Naive B cell (primary cell): ENCODE measurements at places on chromosomes 1 and 21.

GRCh38 chr1:27658951-27659496 is 13.0 kb downstream of the IFI6 start:
- peak; percentile 52 for DNase-seq

DNA sequence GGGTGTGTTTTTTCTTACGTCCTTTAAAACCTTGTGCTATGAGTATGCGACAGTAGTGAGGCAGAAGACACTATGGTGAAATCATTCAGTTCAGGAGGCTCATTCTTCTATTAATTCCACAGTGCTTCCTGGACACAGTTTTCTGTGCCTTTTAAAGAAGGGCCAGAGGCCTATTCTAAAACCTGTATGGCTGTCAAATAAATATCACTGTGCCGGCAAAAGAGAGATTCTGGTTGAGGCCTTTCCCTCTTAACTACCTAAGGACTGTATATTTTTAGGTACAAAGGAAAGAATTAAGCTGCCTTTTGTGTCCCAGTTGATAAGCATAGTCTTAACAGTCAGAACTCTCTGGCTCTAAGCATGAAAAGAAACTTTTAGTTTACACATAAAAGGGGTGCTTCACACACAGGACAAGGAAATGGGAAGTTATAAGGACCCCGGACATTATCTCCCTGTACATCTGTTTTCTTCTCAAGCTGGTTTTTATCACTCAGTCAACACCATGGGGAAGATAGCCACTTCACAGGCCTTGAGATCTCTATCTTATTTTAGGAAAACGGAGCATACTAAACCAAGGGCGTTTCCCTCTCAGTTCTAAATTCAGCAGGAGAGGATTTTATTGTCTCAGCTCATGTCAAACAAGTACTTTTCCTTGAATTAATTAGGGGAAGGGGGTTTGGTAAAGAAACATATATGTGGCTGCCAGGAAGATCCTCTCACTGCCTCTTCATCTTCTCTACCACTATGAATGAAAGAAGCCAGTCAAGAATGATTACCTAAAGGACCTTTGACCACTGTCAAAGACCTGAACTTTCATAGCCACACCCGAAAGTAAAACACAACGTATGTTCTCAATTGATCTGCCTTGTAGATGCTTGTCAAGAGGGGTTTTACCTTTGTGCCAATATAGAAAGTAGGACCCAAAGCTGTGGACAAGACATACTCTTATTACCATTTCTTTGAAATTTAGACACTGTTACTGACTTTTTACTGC is 71.4 kb upstream of the HSPA13 start:
- no peak for DNase-seq

GRCh38 chr1:10973552-10973951 is 38.9 kb upstream of the TARDBP start:
- DNase-seq = no peak

DNA sequence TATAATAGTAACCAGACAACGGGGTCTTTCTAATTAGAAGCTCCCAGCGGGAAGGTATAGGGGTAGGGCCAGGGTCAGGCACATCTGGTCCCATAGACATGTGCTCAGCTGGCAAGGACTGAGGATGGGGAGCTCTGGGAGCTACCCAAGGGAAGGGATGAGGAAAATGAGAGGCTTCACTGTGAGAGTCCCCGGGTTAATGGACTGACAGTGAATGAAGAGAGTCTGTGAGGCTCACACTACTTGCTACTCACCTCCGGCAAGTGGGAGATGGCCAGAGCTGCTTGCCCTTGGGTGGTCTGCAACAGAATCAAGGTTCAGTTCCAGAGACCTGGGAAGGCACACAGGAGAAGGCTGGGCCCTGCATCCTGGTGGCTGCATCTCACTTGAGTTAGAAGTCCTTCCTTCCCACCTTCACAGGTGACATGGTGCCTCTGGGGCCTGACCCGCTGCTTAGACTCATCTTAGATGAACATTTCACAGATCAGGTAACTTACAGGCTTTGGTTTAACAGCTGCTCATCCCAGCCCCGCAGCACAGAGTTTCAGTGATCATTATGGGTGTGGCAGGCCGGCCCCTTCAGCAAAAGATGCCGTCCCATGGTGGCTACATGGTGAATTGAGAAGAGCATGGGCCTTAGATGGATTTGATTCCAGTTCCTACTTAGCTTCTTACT is 31.7 kb downstream of the EIF2D start:
- DNase-seq = no peak

DNA sequence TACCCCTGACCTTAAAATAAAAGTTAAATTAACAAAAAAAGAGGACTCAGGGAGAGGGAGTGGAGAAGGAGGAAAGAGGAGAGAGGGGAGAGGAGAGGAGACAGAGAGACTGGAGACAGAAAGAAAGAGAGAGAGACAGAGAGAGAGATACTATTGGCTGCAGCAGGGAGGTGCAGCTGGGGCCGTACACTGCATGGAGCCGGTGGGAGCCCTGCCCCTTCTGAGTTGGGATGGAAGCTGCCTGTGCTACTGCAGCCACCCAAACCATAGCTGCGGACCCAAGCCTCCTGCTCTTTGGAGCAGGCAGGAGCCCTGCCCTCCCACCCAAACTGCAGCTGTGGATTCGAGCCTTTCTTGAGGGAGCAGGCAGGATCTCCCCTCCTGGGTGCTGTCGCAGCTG is 32.7 kb upstream of the HP1BP3 start:
- DNase-seq = no peak

- no peak for DNase-seq
Observed at GRCh38 chr1:175749075-175749474, 5.7 kb upstream of the TNR start.

DNA sequence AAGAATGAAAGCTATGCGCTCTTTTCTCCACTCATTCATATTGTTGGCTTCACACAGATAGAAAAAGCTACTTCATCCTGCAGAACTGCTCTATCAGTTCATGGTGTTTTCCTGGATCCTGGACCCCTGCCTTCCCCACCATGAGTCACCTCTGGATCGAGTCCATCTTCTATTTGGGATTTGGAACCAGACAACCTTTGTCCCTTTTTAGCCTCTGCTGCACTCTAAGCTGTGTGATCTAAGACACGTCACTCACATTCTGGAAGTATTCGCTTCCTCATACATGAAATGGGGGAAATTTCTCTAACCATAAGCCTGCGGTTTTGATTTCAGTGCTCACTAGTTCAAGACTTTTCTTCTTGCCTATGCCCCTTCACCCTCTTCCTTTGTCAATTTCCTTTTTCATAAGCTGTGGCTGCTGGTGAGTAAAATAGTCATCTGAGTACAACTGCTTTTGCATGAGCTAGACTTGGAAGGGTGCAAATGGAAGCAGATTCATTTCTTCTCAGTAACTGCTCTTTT is 14.1 kb upstream of the DEGS1 start:
- peak; percentile 74 for DNase-seq

DNA sequence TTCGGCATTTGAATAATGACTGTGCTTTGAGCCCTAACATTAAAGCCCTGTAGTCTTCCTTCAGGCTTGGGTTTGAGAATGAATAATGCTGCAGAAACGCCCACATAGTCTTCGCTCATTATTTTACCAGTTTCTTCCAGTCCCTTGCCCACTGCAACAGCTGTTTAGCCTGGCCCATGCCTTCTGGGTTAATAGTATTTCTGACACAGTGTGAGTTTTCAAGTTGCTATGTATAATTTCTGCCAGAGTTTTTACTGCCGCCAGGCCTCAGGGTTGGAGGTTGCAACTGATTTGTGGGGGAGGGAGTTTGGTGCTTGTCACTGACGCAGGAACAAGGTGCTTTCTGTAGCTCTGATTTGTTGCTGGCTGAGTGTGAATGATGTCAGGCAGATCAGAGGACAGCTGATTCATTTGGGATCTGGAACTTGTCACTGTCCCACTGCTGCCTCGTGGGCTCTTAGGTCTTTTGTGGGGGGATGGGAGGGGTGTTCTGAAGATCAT is 109.8 kb downstream of the MAST2 start:
- DNase-seq = no peak

- DNase-seq = peak; percentile 42
Observed at GRCh38 chr1:50724626-50725286, 235.3 kb downstream of the FAF1 start.

GRCh38 chr1:60891765-60892164 is 190.6 kb upstream of the NFIA start:
- no peak for DNase-seq

DNA sequence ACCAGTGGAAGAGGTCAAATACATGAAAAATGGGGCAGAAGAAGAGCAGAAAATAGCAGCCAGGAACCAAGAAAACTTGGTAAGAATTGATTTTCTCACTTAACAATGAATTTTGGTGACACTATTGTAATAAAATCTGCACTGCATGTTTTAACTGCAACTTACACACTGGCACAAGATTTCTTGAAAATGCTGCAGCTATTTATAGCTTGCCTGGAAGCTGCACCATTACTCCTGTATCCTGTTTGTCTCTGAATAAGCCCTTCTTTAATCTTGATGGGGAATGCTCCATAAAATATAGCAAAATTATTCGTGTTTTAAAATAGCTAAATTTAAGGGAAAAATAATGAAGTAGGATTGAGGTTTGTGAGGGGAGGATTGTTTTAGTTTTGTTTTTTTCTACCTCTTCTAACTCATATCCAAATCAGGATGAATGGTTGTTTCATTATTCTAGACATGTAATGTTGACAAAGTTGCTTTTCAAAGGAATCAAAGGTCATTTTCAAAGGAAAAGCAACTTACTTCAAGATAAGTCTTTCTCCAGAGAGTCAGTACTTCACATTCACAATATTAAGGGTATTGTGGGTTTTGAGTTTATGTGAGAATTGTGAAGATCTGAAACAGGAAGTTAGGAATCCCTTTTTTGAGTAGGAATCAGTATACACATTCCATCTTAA is 120.9 kb downstream of the C1orf21 start:
- DNase-seq = no peak

- DNase-seq = no peak
Observed at GRCh38 chr1:152225678-152226077, 1.7 kb upstream of the HRNR start.

GRCh38 chr1:10953505-10954193 is 58.8 kb upstream of the TARDBP start:
- DNase-seq = no peak

- peak; percentile 75 for DNase-seq
Observed at GRCh38 chr1:161227196-161227871, 1.5 kb downstream of the TOMM40L start.

DNA sequence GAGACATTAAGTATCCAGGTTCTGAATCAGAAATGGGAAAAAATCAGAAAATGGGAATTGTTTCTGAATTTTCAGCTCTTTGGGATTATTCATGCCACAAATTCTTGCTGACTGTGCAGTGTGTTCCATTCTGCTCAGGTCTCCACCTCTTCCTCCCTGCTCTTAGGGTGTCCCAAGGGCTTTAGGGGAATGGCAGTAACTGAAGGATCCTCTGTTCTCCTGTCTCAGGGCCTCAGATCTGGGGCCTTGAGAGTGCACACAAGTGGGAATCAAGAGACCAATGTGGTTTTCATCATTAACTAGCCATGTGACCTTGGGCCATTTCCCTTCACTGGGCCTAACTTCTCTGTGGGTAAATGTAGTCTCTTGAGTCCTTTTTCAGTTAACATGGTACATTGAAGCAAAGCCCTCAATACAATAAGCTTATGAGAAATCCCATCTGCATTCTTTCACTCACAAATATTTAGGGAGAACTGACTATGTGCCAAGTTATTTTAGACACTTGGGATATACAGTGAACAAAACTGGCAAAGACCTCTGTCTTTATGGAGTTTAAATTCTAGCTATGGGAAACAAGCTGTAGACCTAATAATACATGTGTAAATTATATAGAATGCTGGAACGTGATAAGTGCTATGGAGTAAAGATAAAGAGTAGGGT is 75.7 kb upstream of the SPATA6 start:
- no peak for DNase-seq

DNA sequence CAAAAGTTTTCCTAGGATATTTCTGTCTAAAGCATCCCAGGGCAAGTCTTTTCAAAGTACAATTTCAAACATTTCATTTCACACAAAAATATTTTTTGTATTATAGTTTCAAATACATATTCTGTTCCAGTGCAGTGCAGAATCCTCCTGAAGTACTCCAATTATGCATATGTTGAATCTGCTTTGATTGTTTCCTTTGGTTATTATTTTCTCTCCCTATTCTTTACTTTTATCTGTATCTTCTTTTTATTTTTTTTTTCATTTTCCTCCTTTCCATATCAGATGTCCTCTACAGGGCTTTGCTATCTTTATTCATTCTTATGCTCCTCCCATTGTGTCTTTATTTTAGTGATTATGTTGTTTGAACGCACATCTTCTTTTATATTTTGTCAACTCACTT is 274.8 kb downstream of the DPYD start:
- no peak for DNase-seq

- DNase-seq = no peak
Observed at GRCh38 chr1:66256629-66257572, 277.1 kb upstream of the SGIP1 start.

DNA sequence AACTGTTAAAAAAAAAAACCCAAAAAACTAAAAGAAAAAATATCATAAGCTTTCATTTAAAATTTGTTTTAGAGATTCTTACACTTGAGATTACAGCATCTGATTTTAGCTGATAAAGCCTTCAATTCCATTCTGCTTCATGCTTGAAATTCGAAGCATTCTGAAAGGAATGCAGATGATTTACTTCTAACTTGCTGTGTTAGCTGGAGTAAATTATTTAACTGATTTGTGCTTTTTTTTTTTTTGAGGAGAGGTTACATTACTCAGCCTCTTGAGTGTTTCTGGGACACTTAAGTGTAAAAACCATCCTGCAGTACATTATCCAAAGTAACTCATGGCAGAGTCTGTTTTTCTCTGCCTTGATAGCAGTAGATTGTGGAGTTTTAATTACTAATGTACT is 4.5 kb upstream of the TRIM67 start:
- DNase-seq = no peak

- DNase-seq = no peak
Observed at GRCh38 chr1:168520052-168520751, 23.6 kb downstream of the XCL2 start.

DNA sequence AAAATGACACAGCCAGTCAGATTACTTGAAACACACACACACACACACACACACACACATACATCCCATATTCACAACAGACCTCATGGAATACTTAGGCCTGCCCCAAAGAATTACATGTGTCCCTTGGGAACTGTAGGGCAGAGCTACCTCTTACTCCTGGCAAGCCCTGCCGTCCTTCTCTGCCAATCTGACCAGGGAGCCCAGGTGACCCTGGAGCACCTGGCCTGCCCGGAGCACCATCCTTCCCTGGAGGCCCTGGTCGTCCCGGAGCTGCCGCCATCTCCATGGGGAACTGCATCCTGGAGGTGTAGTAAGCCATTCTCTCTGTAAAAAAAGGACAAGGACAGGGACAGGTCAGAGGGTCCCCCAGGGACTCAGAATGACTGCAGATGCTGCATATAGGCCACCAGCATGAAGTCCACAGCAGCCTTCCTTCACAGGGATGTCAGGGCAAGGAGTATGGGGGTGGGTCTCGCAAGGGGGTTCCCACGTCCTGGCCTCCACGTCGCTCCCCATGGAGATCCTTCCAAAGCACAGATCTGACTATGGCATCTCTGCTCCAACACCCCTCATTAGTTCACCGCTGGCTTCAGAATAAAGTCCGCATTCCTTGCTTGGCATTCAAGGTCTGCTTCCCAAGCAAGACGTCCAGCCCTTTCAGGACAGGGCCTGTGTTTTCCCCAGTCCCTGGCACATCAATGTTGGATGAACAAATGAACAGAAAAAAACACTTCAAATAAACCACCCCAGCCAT is 9.2 kb upstream of the PEF1 start:
- DNase-seq = no peak
